ENCODE measurements at places on chromosomes 6 and 20.

- DNase-seq: no peak
Observed at GRCh38 chr20:37943501-37944455, 40.9 kb downstream of the VSTM2L start.

DNA sequence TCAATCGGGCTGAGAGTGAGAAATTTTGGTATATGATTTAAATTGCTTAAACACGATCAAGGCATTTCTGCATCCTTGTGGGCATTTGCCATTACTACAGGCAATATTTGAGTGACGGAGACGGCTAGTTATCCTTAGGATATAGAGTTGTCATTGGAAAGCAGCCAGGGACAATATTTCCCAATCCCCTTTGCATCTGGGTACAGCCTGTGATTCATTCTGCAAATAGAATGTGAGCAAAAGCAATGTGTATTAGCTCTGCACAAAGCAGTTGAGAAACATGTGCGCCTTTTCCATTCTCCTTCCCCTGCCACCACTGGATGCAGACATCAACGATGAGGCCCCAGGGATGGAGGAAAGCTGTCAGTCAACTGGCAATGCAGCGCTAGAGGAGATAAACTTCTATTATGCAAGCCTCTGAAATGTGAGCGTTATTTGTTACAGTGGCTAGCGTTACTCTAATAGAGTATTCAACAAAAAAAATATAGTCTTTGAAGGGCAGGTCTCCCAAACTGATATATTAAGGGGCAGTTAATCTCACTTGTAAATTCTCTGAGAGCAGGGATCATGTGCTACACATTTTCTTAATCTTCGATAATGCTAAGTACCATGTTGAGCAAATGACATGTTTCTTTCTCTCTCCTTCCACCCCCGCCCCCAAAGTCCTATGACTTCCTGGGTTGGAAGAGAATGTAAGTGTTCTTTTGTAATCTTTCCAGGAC lies 37.1 kb upstream of the NCOA3 start:
- DNase-seq: no peak

DNA sequence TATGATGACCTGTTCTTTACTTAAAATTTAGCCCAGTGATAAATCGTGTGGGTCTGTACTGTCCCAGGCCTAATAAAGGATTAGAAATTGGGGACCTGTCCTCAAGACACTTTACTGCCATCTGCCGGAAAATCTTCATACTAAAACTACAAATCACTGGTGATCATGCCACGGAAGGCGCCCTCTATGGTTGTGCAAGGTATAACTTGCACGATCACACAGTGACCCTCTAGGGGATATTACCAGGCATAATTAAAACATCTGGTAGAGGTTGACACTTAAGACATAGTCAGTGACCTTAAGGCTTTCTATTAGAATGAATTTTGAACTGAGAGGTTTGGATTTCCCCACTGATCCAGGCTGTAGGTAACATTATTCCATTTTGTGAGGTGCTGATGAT lies 172.6 kb downstream of the BMP2 start:
- DNase-seq: no peak

DNA sequence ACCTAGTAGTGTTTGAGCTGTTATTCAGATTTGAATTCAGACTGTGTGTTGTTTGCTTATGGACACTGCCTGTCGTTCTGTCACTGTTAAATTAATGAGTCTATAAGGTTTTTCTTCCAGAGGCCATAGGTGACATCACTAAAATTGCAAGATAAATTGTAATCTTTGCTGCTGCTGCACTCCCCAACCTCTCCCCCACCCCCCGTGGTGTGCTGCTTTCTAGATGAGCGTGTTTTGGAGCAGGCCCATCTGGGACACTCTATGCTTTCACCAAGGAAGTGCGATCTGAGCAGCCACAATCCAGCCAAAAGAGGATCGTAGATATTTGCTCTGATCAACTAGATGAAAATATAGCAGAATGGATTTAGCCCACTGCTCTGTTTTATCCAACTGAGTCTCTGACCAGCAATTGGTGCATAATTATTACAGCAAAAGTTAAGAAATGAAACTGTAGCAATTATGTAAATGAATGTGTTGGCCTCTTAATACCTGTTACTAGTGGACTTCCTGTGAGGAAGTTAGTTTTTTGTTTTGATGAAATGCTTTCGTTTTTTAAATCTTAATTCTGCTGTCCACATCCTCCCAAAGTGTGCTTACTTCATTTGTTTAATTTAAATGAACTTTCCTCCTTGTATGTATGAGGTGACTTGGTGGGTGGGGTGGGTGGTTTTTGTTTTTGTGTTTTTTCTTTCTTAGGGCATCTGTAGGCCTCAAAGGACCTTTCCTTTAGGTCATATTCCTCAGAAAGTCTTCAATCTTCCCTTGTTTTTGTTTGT lies 58.1 kb downstream of the RPRD1B start:
- DNase-seq: no peak

DNA sequence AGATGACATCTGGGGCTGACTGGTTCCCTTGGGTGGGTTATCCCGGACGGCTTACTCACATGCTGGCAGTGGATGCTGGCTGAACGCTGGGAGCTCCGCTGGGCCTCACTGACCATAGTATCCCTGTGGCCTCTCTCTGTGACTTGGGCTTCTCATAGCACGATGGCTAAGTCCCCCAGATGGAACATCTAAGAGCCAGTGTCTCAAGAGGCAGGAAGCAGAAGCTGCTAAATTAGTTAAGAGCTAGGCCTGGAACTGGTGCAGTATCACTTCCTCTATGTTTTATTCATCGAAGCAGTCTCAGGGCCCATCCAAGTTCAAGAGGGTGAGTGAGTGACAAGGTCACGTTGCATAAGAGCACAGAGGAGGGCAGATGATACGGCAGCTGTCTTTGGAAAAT lies 116.5 kb upstream of the LAMP5 start:
- DNase-seq: no peak
